Glomerular endothelial cell (primary cell): ENCODE measurements at places on chromosomes 6 and 20. TPM values are rescaled to one million over a fixed set of nuclear protein-coding genes. Genes with fewer than 3 reads are reported as not detected.
A peak's percentile ranks its signal among the peaks of the same experiment; 100 is the strongest.

DNA sequence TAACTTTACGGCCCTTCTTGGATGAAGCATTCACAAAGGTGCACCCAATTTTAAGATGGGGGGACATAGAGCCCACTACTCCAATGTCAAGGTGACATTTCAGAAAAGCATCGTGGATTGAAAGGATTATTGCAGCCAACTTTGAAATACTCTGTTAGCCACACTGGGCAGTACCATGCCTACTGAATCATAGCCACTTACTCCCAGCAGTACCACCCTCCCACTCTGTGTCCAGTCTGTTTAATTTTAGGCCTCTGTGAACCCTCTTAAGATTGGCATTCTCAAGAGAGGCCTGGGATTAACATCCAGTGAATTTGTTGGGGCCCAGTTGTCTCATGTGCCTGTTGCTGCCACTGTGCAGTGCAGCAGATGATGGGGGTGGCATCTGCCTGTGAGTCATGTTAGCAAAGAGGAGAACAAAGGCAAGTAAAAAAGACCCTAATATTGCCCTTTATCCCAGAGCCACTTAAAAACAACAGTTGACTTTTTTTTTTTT is 11.2 kb upstream of the HDAC2 start:
- no peak for DNase-seq

- no peak for DNase-seq
These were observed 137.2 kb upstream of the ADGRB3 start for GRCh38 chr6:68497927-68498326.

GRCh38 chr6:99979953-99980352 is 14.1 kb downstream of the MCHR2 start:
- DNase-seq, result no peak

DNA sequence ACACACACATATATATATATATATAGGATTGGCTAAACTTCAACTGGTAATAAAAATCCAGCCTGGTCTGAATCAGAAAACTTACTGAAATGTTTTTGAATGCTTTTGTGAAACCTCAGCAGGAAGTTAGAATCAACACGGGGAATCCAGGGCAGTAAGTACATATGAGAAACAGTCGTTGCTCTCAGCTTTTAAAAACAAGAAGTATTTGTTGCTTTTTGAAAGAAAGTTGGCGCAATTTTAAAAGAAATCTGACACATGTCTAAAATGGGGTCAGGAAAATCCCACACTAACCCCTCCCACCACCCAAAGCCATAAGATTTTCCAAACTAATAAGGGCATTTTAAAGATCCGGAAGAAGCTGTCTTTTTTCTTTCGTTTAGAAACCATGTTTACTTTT is 11.5 kb upstream of the CCDC170 start:
- no peak for DNase-seq

GRCh38 chr20:24790746-24791283 is 158.3 kb upstream of the CST7 start:
- no peak for DNase-seq

- no peak for DNase-seq
These were observed 18.1 kb downstream of the TUBB2B start for GRCh38 chr6:3209114-3210023.

DNA sequence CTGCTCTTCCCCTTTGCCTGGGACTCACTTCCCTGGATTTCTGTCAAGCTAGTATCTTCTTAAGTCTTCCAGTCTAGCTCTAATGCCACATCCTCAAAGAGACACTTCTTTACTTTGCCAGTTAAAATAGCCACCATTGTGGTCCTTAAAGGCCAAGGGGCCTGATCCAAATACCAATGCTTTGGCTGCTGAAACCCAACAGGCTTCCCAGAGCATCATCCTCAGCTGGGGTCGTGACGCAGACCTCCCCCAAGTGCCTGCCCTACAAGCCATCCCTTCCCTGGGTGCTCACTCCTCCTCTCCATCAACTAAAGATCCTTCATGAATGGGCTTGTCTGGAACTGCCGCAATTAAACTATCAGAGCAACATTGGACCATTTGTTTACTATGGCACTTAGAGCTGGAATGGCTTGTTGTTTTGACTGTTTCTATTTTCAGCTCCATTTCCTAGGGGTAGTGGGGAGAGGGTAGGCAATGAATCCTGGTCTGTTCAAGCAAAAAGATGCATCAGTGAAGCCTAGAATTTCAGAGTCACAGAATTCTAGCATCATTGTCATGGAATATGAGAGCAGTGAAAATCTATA is 79.6 kb upstream of the SIRPA start:
- DNase-seq, result no peak

GRCh38 chr6:161596807-161597520 is 323.1 kb upstream of the AGPAT4 start:
- DNase-seq, result no peak

DNA sequence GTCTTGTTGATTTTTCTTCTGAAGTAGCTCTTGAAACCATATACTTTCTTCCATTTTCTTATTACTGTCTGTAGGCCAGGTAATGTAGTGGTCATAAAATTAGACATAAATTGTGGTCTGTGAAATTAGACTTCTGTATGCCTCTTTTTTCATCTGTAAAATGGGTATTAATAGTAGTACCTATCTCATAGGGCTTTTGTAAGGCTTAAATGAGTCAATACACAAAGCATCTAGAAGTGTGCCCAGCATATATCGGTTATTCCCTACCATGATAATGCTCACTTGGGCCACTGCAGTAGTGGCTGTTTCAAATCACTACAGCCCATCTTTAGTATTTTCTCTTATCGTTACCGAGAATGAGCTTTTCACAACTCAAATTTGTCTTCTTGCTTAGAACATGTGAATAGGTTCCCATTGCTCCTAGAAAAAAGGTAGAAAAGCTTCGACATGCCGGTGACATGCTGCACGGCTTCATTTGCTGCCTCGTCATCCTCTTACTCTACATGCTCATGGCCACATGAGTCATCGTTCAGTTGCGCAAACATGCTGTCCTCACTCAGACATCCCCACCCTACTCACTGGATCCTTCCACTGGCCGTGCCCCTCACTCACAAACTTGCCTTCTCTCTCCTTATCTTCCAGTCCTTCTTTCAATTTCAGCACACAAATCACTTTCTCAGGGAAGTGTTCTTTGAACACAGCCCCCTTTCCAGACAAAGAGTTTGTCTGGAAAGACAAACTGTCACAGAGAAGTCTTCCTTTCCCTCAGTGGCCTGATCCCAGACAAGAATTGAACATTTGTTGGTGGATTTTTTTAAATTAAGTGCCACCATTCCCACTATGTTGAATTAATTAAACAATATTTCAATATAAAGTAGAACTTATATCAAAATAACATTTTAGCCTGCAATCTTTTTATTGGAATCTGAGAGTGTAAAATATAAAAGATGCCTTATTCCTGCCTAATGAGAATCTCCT is 32.2 kb upstream of the ERVFRD-1 start:
- DNase-seq, result no peak

DNA sequence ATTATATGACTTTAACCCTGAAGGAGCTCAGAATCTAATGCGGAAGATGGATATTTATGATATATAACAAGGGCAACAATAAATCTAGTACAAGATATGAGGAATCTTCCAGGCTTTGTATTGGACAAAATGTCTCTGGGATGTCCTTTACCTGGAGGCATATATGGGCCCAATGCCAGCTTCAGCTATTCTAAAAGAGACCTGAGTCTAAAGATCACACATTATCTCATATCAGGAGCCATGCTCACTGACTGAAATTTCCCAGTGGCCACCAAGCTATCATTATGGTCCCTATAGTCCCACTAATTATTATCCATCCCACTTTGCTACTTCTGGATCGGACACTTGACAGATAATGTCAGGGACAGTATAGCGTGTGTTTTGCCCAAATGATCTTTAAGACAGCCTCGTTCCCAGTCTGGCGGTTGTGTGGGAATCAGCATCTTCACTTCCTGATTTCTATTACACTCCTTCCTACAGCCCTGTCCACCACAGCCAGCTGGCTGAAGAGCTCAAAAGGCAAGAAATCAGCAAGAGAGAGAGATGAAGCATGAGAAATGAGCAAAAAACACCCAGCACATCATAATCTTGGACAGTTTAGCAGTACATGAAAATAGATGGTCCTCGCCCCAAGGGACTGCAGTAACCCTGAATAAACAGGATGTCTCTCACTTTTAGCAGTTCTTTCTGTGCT is 34.9 kb downstream of the KLHL31 start:
- no peak for DNase-seq

- no peak for DNase-seq
These were observed 55.2 kb upstream of the MAFB start for GRCh38 chr20:40744072-40744817.

DNA sequence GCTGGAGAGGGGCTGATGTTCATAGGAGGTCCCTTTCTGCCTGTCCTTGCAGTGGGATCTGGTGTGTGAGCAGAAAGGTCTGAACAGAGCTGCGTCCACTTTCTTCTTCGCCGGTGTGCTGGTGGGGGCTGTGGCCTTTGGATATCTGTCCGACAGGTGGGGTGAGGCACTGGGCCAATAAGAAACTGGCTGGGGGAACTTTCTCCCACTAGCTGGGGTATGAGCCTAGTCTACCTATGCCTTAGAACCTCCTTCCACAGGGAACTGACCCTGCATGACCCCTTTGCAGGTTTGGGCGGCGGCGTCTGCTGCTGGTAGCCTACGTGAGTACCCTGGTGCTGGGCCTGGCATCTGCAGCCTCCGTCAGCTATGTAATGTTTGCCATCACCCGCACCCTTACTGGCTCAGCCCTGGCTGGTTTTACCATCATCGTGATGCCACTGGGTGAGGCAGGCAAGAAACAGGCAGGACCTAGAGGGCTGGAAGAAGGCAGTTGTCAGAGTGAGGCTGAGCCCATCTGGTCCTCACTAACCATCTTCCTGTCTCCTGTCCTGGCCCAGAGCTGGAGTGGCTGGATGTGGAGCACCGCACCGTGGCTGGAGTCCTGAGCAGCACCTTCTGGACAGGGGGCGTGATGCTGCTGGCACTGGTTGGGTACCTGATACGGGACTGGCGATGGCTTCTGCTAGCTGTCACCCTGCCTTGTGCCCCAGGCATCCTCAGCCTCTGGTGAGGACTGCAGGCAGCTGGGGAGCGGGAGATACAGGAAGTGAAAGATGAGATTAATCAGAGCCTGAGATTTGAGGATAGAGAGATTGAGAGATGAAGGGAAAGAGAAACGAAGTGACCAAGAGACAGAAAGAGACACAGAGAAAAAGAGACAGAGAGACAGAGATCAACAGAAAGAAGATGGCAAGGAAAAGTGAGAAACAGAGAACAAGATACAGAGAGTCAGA is 1.6 kb downstream of the SLC22A7 start:
- DNase-seq, result no peak

DNA sequence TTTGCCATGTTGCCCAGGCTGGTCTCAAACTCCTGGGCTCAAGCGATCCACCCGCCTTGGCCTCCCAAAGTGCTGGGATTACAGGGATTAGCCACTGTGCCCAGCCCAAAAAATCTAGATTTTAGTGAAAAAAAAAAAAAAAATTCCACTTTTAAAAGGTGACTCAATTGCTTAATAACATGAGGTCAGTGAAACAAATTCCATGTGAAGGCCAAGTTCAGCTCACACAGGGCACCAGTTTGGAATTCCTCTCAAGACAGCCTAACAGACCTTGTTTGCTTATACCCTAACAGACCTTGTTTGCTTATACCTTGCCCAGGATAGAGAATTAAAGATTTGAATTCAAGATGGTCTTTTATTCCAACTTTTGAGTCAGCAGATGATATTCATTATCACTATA is 5.1 kb downstream of the RRBP1 start:
- no peak for DNase-seq

- DNase-seq, result peak; percentile 12
These were observed 31.5 kb downstream of the CFAP61 start for GRCh38 chr20:20083807-20084206.

DNA sequence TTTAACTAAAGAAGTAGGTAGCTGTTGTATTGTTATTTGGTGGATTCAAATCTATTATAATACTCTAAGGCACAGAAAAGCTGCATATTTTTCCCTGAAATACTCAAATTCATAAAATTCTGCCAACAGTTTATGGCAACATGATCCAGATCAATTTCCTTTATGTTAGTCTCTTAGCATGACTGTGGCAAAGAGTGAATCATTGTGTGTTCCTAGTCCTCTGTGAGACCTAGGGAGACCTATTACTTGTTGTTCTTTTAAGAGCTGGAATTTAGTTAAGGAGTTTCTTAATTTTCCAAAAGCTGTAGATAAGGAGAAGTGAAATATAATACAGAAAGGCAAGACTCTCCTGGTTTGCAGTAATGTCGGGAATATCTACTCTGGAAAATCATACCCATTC is 149.6 kb downstream of the RIMS1 start:
- no peak for DNase-seq

Gene DOK5
- 0.39 and 1.5 TPM in 2 replicates for total RNA-seq

Gene PRSS35
- 0.12 TPM in 1 of 2 replicates, not detected in the other for total RNA-seq

Gene CALHM4
- total RNA-seq, result not detected in 2 replicates

Gene TCP11
- 0.41 TPM in 1 of 2 replicates, not detected in the other for total RNA-seq
